Mucosa of gallbladder (tissue), 1 donor: ENCODE measurements at places on chromosomes 7 and 10. TPM values are rescaled to one million over a fixed set of nuclear protein-coding genes. Genes with fewer than 3 reads are reported as not detected.

The SYCE1 gene
- total RNA-seq: 3.3 TPM

The CPXM2 gene
- total RNA-seq: 7.6 TPM

The ITPRID1 gene
- 0.43 TPM for total RNA-seq

The LIPJ gene
- not detected for total RNA-seq

The RAB19 gene
- total RNA-seq: 8.8 TPM

The SLC16A12 gene
- 0.43 TPM for total RNA-seq

The GRM8 gene
- 8.0 TPM for total RNA-seq

The AVPI1 gene
- 20.1 TPM for total RNA-seq

The SLC18A3 gene
- 0.20 TPM for total RNA-seq

The TDRD1 gene
- 2.0 TPM for total RNA-seq

The SPDYE6 gene
- not detected for total RNA-seq
